ENCODE measurements at places on chromosomes 16 and 17.

GRCh38 chr17:45110676-45111611, 21.4 kb downstream of the PLCD3 start:
- DNase-seq = no peak

- DNase-seq = no peak
These were observed 33.2 kb downstream of the SPHK1 start for GRCh38 chr17:76417499-76418143.

- DNase-seq = no peak
These were observed 13.7 kb upstream of the CD300E start for GRCh38 chr17:74637265-74637664.

GRCh38 chr16:88369447-88370008, 13.2 kb upstream of the ZNF469 start:
- no peak for DNase-seq

GRCh38 chr16:81521141-81521626, 76.6 kb downstream of the CMIP start:
- peak; percentile 65 for DNase-seq

GRCh38 chr17:72118335-72119076, 2.3 kb upstream of the SOX9 start:
- DNase-seq = no peak

DNA sequence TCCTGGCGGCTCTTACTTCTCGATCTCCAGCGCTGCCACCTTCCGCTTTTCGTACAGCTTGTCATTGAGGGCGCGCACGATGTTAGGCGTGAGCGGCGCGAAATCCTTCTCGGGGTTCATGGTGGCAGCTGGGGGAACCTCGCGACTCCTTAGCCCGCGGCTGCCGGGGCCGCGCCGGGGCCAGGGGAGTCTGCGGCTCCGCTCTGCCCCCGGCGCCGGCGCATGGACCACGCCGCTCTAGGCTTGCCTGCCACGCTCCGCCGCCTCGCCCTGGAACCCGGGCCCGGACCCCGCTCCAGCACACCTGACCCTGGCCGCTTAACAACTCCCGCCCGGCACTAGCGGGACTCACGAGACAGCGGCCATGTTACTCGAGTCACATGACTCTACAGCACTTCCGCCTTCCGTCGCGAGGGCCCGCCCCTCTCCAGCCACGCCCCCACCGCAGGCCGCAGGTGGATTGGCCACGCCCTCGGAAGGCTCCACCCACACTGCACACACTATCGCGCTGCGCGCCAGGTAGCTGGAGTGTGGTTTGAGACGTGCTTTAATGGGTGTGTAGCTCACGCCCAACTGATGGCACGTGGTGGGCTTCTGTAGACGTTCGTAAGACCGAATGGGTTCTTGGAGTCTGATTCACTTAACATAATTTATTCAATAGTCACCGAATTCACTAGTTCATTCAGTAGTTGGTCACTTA, at the start of gene VAC14:
Gene VAC14, minus strand, starts transcription at position 378 of the 700 bp plus-strand sequence. Its CDS starts 258 bp downstream, at position 120.
- DNase-seq = peak; percentile 94

GRCh38 chr17:48297825-48298224, 132.2 kb downstream of the SKAP1 start:
- no peak for DNase-seq

DNA sequence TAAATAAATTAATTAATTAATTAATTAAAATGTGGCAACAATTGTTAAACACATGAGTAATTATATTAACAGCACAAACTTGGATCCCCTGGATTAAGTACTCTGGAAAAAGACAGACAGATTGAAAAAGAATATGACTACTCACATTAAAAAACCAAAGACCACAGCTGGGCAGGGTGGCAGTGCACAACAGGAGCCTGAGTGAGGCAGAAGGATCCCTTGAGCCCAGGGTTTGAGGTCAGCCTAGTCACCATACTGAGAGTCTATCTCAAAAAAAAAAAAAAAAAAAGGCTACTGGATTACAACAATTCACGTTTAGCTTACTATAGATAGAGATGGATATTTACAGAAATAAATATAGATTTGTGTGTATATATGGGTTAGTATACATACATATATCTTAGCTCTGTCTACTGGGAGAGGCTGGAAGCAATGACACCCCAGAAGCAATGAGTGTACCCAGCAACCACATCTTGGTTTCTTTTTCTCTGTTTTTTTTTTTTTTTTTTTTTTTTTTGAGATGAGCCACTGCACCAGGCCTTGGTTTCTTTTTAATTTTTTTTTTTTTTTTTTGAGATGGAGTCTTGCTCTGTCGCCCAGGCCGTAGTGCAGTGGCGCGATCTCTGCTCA, 10.6 kb upstream of the SUZ12 start:
- no peak for DNase-seq

GRCh38 chr16:3317315-3317999, 12.2 kb downstream of the ZNF75A start:
- DNase-seq = no peak

- no peak for DNase-seq
These were observed 21.3 kb upstream of the MFSD6L start for GRCh38 chr17:8820311-8821010.

- no peak for DNase-seq
These were observed at the start of gene NXPH3 for GRCh38 chr17:49575679-49576087. Gene NXPH3 (plus strand): TSS chr17:49575871. CDS start chr17:49576220, 349 bp downstream.

DNA sequence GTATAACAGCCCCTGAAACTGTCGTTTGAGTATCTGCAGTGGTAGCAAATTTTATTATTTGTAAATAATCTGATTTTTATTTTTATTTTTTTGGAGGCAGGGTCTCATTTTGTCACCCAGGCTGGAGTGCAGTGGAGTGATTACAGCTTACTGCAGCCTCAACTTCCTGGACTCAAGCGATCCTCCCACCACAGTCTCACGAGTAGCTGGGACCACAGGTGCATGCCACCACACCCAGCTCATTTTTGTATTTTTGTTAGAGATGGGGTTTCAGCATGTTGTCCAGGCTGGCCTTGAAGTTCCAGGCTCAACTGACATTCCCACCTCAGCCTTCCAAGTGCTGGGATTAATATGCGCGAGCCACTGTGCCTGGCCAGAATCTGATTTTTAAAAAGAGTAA, 2.8 kb downstream of the NDEL1 start:
- DNase-seq = no peak

DNA sequence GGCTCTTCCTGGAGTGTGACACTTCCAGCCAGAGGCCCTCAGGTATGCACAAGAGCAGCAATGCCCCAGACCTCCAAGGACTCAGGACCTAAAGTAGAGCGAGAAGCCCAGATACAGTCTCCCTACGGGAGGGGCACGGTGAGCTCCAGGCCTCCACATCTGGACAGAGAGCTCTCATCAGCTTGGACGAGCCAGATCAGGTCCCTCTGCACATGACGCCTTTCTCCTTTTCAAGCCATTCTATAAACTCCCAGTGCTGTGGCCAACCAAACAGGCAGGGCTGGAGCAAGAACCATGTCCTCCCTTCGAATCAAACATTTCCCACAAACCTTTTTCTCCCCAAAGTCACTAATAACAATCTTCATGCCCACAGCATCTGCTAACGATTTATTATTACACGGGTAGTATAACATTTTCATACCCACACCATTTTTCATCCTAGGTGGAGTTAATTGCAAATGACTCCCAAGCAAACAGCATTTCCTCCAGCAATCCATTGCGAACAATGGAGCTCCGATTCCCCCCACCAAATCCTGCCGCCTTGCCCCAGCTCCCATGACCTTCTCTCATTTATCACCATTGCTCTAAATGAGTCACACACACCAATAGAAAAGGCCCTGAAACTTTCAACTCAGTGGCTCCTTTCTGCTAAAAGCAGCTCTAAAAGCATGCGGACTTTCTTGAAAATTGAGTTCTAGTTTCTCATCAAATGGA, 24.2 kb upstream of the NLRP1 start:
- DNase-seq = no peak

GRCh38 chr16:27316038-27316680, 2.4 kb downstream of the IL4R start:
- DNase-seq = no peak

GRCh38 chr17:44209786-44210341, 9.6 kb downstream of the UBTF start:
- DNase-seq = no peak

- DNase-seq = no peak
These were observed 25.8 kb downstream of the ABR start for GRCh38 chr17:1153795-1154546.

- no peak for DNase-seq
These were observed 19.3 kb downstream of the IL4R start for GRCh38 chr16:27333104-27333503.

DNA sequence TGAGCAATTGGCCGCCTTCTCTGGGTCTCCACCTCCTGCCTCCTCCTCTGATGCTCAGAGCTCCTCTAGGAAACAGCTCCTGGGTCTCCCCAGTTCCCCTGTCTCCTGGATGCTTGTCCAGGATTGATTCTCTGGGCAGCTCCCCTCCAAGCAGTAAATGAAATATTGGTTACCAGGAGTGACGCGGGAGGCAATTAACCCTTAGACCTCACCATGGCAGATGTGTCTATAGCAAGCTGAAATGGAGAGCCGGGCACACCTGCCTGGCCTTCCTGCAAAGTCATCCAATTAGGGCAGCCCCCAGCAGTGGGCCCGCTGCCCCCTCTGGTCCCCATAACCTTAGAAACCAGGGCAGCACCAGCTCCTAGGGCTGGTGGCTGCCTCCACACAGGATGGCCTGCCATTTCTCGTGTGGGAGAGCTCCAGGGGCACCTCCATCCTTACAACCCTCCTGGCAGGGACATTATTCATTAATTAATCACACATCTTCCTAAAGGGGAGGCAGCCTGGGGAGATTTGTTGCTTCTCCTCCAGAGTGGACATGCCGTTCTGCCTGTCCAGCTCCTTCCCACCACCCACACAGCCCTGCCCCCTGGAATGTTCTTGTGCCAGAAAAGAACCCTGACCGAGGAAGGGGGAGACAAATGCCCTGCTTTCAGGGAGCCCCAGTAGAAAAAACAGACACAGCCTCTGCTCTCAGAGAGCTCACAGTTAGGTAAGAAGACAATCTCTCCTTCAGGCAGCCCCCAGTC, 8.3 kb upstream of the KIF18B start:
- DNase-seq = no peak

GRCh38 chr17:45101883-45102811, 30.2 kb downstream of the PLCD3 start:
- DNase-seq = no peak

DNA sequence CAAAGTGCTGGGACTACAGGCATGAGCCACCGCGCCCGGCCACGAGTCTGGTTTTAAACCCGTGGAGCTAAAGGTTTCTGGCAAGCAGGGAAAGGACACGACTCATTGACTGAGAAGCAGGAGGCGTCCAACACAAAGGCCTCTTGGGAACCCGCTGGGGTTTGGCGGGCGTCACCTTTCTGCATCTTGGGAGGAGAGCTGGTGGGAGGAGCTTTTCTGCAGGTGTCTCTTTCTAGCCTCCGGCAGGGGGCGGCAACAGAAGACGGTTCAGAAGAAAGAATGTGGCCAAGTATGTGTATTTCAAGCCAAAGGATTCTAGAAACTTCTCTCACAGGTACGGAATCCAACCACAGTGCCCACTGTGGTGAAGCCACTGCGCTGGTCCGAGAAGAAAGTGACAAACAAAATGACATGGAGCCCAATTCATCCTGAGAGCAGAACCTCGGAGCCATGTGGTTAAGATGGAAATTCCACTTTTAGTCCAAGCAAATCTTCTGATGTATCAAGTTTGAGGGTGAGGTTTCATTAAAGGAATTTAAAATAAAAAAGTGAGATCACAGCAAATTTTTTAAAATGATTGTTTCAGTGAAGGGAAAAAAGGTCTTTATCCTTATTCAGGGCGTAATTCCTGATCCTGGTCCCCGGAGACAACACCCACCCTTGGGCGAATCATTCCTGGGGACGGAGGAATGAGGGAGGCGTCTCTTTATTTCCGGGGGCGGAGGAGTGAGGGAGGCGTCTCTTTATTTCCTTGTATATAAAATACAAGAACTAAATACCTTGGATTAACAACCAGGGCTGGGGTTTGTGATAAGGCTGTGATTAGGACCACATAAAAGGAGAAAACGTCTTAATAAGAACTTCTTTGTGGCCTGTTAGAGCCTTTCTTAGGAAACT, 97.6 kb downstream of the MRM3 start:
- DNase-seq = peak; percentile 31
